ENCODE measurements at places on chromosomes 13 and 19.
A peak's percentile ranks its signal among the peaks of the same experiment; 100 is the strongest.

GRCh38 chr19:42176990-42177685 is 40.3 kb downstream of the DEDD2 start:
- peak; percentile 85 for DNase-seq

DNA sequence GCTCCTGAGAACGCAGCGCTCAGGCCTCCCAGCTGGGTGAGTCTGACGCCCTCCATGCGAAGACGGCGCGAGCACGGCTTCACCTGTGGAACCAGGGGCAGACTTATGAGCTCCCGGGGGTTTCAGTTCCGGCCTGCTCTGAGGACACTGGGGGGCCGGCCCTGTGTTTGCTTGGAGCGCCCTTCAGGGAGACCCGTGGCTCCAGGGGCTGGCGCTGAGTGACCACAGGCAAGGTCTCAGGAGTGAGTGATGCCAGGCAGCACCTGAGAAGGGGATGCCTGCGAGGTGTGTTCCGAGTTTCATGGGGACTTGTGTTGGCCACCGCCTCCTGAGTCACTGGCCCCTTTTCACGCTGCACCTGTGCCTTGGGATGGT is 4.5 kb downstream of the MCF2L start:
- DNase-seq = no peak

DNA sequence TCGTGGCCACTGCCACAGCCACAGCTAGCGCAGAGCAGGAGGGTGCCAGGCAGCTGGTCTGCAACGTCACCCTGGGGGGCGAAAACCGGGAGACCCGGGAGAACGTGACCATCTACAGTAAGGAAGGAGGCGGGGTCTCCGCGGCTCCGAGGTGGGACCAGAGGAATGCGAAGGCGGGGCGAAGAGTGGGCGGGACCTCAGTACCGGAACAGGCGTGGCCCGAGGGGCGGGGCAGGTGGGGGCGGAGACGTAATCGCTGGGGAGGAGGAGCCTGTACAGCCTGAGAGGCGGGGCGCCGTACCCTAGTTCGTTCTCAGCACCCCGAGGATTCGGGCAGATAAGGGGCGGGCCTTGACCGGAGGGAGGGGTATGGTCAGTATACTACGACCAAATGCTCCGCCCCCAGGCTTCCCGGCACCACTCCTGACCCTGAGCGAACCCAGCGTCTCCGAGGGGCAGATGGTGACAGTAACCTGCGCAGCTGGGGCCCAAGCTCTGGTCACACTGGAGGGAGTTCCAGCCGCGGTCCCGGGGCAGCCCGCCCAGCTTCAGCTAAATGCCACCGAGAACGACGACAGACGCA is 2.5 kb downstream of the ICAM5 start:
- peak; percentile 85 for DNase-seq

GRCh38 chr19:23543351-23543750 is 143.7 kb downstream of the ZNF675 start:
- no peak for DNase-seq

- DNase-seq = no peak
Measured at GRCh38 chr19:28239270-28239669, 973.7 kb downstream of the UQCRFS1 start.

Data from epithelial cell of esophagus (primary cell).